ENCODE measurements at places on chromosomes 4 and X.
A peak's percentile ranks its signal among the peaks of the same experiment; 100 is the strongest.

- peak; percentile 23 for DNase-seq
Observed at GRCh38 chr4:88965053-88965452, 91.9 kb downstream of the FAM13A start.

GRCh38 chr4:38146383-38146782, 186.2 kb downstream of the PTTG2 start:
- DNase-seq = no peak

- DNase-seq = no peak
Observed at GRCh38 chr4:23091711-23092110, 399.0 kb downstream of the GBA3 start.

DNA sequence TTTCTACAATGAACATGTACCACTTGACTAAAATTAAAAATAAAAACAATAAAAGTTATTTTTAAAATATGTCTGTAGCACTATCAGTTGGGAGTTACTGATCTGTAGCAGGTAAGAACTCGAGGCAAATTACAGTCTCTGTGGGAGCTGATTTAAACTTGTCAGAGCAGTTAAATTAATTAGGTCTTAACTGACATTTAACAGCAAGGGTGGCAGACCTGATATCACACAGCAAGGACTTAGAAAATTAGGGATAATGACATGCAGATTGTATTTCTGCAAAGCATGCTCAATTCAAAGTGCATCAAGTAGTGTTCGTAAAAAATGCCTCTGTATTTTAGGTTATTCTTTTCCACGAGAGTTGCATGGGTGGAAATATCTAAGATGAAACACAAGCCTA, 208.9 kb downstream of the SPATA18 start:
- no peak for DNase-seq

GRCh38 chr4:157389741-157390140, 169.2 kb downstream of the GRIA2 start:
- no peak for DNase-seq

DNA sequence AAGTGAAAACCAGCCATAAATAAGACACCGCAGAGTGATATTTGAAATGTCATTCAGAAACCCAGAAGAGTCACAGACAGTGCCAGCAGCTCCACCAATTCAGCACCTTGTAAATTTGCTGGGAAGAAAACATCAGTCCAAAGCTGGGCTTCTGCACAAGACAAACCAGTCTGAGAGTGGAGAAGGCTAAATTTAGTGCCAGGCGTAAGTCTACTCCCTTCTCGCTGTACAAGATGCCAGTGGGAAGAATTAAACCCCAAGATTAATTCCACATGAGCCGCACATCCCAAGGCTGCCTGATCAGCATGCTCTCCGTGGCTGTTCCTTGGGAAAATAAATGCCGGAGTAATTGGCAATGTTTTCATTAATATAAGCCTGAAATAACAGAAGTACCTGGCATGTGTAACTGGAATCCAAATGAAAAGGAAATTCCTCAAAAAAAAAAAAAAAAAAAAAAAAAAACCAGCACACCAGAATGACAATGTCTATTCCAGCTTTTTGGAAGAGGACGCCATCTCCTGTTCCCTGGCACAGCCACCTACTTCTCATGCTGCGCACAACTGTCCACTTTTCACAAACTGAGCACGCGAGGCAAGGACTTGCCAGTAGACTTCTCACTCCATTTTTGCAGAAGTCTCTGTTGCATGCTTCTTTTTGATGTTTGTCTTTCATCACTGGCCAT, 95.5 kb downstream of the NSUN7 start:
- DNase-seq = no peak

- no peak for DNase-seq
Observed at GRCh38 chrX:46791927-46792809, 33.2 kb upstream of the SLC9A7 start.

All from NCI-H2029 treated with DMSO at 0.1 percent for 48 hours (cell line).